Nucleus accumbens (tissue), 56 donors: ENCODE measurements at places on chromosomes 3 and 15.

GRCh38 chr15:26806151-26806550, 33.3 kb upstream of the GABRB3 start:
- no peak for DNase-seq

DNA sequence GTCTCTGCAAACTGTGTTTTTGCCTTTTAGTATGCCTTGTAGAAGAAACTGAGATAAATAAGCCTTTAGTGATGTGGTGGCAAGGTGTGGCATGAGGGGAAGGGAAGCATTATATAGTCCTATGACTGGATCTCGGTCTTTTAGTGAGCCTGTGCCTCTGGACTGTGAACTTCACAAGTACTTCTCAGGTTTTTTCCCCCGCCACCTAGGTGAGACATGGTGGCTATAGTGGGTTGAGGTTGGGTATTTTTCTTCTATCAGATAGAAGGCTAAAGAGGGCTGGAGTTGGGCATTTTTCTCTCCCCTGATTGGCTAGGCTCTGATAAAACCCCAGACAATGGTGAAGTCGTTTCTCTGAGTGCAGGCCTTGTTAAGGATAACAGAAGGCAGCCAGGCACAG, 38.7 kb upstream of the ZFAND6 start:
- DNase-seq: no peak

DNA sequence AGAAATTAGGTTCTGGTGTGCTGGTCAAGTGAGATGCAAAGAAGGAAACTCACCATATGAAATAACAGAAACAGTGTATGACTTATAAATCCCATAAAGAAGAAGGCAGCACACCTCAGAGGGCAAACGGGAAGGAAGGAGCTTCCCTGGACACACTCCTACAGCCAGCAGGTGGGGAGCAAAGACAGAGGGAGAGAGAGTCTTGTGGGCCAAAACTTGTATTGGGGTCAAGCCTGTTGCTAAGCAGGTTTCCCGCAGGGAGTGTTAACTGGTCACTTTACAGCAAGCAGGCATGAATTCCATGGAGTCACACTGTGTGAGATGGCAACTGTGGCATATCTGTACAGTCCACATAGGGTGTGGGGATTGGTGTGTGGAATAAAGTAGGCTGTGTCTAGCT, 222.9 kb upstream of the NDN start:
- no peak for DNase-seq

- DNase-seq: no peak
Measured at GRCh38 chr15:85587707-85588411, 206.9 kb downstream of the KLHL25 start.

GRCh38 chr3:164417955-164418354, 660.3 kb downstream of the SI start:
- no peak for DNase-seq

DNA sequence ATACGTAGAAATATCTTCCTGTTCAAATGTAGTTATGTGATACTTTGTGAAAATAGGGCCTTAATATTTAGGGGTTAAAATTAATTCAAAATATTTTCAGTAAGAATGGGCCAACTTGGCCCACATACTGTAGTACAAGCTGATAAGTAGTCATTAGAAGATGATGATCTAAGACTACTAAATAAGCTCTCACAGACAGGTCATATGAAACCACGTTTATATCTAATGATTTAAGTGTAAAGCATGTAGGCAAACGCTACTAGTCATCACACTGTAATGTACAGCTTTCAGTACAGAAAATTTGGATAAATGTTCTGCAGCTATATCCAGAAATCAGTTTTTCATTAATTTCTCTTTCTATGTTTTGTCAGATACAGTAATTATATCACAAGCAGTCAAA, 228.6 kb downstream of the UBE2E2 start:
- DNase-seq: no peak

DNA sequence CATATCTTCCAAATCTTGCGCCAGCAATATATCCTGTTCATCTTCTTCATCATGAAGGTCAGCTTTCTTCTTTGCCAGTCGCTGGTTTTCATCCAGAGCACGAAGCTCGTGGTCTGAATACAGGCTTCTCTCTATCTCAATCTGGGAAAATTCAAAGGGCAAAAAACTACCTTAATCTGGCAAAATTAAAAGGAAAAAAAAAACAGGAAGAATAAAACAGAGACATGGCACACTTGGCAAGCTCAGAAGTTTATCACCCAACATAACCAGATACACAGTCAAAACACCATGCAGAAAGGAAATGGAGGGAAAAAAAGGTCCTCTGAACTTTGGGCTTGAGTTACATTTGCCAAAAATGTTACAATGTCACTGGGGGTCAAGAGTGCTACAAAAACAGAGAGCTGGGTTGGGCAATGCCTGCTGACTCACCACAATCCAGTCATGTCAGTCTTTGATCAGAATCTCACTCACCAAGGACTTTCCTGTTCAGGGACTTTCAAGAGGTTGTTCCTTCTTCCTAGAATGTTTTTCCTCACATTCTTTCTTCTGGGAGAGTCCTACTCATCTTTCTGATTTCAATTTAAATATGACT, 1.5 kb downstream of the MRPL46 start:
- DNase-seq: no peak

DNA sequence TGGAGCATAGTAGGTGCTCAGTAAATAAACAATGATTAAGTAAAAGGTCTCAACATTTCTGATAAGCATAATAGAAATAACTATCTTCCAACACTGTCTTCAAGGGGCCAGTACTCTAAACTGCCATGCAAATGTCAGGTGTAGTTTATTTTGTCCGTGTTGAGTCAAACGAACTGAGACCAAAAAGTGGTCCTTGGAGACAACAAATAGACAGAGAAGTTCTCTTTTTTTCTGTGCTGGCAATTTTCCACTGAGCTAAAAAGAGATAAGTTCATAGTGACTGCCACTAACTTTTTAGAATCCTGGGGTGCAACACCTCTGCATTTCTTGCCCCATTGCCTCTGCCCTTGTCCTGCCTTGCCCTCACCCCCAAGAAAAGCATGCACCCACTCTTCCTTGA, 14.7 kb upstream of the MBNL1 start:
- DNase-seq: no peak

- no peak for DNase-seq
Measured at GRCh38 chr3:150913133-150913922, 8.1 kb upstream of the MINDY4B start.

- no peak for DNase-seq
Measured at GRCh38 chr3:154758109-154758868, 321.8 kb upstream of the MME start.

DNA sequence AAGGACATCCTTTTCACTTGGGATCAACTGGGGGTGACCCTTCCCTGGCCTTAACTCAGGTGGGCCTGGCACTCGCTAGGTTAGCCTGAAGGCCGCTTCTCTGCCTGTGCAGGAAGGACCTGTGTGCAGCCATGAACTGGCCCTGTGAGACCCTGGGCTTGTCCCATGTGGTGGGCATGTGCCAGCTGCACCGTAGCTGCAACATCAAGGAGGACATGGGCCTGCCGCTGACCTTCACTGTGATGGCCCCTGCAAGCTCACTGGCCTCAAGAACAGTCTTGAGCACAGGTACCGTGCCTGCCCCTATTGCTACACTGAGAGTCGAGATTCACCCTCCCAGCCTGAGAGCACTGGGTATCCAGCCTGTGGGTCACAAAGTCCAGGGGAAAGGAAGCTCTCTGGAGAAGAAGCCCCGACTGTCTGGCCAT, 43.0 kb downstream of the SAXO2 start:
- DNase-seq: no peak

GRCh38 chr15:55778932-55779331, 36.0 kb upstream of the PRTG start:
- no peak for DNase-seq

DNA sequence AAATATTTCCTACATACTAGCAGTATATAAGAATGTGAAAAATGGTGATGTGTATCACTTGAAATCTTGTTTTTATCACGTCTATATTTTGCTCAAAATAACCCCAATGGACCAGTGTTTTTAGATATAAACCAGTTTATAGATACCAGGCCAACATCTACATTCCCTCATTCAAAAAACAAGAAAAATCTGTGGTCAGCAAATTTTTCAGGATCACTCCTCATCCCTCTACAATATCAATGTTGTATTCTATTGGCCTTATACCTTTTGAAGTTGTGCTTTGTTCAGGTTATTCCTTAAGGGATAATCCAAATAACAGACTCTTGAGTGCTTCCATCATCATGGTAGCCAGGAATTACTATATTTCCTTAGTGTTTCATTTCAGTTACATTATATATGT, 332.9 kb upstream of the ARRDC4 start:
- no peak for DNase-seq

DNA sequence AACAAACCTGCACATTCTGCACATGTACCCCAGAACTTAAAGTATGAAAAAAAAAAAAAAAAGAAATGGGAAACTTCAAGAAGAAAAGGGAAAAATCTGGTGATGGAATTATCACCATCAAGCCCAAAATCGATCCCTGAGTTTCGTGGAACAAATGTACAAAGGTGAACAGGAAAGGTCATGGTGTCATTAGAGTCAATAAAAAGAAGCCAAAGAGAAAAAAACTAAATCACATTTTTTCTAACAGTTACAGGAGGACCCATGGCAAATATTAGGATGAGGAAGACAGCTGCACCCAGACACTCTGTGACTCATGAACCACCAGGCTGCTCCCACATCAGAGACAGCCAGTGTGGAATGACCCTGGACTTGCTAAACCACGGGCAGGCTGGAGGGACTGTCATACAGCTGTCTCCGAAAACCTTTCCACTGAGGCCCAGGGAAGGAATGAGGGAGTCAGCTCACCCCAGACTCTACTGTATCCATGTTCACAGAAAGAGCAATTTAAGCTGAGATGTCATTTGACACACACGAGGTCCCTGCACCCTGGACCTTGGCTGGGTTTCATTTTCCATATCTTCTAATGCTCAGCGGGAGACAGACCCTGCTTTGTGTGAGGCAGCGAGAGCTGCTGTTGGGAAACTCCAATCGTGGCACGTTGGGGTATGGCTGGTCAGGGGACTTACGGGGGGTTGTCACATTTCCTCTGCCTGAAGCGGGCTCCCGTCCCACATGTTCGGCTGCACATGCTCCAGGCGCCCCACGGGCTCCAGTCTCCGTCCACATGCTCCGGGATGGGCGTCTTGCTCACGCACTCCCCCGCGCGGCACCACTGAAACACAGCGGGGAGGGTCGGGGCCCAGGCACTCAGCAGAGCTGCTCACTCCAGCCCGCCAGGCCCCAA, 210.2 kb downstream of the ADAMTS17 start:
- no peak for DNase-seq

- no peak for DNase-seq
Measured at GRCh38 chr15:97909291-97909891, 51.1 kb upstream of the ARRDC4 start.

DNA sequence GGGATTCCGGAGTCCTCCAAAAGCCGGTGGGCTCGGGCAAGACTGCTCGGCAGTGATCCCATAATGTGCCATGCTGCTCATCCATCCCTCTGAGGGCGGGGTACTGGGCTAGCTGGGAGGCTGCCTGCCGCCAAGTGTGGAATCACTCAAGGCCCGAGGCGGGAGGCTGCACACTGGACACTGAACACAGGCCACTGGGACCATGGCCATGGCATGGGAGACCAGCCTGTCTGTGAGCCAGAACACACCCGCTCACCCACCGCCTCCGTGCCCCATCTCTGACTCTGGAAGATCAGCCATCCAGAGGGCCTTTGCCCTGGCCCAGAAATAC, 1.4 kb downstream of the C3orf22 start:
- no peak for DNase-seq

GRCh38 chr3:49104052-49104426, 518 bp downstream of the QARS1 start:
- DNase-seq: no peak

DNA sequence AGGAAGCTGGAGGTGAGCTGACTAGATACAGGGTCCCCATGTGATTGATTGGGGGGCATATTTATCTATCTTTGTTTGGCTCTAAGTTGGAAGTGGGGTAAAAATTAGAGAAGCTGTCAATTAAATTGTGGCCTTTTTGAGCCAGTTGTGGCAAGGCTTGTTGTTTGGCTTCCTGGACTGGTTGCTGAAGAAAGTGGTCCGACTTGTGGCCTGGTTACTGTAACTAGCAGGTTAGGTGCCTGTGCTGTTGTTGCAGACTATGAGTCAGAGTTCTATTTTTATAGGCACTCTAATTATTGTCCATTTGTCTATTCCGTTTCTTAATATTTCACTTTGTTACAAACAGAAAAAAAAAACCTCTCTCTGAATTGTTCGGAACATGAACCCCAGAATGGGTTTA, 129.1 kb upstream of the CNTN6 start:
- DNase-seq: no peak

DNA sequence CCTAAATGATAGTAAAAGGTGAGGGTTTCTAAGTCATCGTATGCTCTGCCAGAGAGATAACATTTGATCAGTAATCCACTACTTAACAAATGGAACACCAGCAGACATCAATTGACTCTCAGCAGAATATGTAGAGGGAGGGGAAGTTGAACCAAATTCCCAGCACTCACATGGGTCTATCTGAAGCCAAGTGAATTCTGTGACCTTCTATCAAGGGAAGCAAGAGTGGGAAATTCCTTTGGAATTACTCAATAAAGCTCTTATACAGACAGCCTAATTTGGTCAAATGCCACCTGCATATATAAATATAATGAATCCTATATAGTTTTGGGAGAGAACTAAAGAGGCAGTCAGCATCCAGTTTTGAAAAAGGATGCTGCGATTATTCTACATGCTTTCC, 15.8 kb upstream of the KCNMB2 start:
- no peak for DNase-seq
